ENCODE measurements at places on chromosomes 13 and 19.

GRCh38 chr13:58773280-58773859 lies 1141.8 kb downstream of the PCDH17 start:
- DNase-seq = no peak

- DNase-seq = no peak
Observed at GRCh38 chr19:43425567-43426392, 11.1 kb downstream of the TEX101 start.

- no peak for DNase-seq
Observed at GRCh38 chr13:72286421-72286820, 419.4 kb upstream of the DACH1 start.

- no peak for DNase-seq
Observed at GRCh38 chr13:98485561-98485960, 91.3 kb downstream of the STK24 start.

- no peak for DNase-seq
Observed at GRCh38 chr13:92494915-92495314, 731.7 kb upstream of the GPC6 start.

DNA sequence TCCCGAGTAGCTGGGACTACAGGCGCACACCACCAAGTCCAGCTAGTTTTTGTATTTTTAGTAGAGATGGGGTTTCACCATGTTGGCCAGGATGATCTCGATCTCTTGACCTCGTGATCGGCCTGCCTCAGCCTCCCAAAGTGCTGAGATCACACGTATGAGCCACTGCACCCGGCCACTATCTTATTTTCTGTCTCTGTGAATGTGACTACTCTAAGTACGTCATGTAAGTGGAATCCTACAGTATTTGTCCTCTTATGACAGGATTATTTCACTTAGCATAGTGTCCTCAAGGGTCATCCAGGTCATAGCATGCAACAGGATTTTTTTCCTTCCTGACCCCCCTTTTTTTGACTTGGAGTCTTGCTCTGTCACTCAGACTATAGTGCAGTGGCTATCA lies 4.8 kb upstream of the TMEM91 start:
- no peak for DNase-seq

DNA sequence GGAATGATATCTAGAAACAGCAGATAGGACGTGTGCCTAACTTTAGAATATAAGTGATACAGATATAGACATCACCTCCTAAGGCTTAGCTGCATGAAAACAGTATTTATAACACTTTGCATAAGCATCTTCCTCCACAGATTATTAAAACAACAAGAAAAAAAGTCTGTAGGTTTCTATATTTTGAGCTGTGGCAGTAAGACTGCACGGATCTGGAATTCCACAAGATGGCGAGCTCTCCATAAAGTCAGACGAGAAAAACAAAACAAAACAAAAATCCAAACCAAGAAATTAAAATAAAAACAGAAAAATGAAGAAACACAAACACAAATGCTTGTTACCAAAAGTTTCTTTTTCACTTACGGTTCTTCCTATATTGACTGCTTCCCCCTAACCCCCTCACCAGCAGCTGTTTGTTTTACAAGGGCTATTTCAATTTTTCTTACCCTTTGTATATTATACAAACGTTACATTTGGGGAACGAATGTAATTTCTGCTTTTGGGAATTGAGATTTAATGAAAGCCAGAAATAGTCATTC lies 285.8 kb downstream of the MYO16 start:
- no peak for DNase-seq

DNA sequence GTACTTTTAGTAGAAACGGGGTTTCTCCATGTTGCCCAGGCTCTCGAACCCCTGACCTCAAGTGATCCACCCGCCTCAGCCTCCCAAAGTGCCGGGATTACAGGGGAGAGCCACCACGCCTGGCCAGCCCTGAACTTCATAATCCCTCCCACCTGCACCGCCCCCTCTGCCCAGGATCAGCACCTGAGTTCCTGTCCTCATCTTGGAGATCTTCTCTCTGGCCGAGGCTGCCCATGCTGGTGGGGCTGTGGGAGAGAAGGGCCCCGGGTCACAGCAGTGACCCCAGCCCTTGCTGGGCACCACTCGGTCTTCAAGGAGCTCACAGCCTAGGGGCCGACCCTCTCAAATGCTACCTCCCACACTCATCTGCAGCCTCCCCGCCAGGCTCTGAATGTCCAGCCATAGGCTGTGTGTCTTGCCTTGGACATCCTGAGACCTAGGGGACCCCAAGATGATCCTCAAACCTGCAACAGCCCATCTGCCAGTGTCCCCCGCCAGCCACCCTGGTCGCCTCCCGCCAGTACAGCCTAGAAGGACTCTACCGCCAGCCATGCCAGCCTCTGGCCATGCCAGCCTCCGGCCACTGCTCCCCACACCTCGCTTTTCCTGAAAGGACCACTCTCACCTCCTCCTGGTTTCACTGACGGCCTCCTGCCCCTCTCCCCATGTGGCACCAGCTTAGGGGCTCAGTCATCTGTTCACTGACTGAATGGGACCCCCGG lies 1.5 kb downstream of the ATP8B3 start:
- no peak for DNase-seq

DNA sequence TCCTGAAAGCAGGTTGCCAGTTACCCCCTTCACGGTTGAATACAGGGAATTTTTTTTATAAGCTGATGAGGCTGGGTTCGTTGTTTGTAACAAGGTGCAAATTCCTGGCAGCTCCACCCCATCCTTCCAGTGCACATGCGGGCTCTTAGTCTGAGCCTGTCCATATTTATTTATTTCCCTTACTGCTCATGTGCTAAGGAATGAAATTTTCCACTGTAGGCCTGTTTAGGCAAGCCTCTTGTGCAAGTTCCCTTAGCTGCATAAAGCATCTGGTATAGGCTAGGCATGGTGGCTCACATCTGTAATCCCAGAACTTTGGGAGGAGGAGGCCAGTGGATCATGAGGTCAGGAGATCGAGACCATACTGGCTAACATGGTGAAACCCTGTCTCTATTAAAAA lies 560.9 kb upstream of the PCDH9 start:
- no peak for DNase-seq

- DNase-seq = no peak
Observed at GRCh38 chr13:36509369-36509768, 77.1 kb downstream of the CCNA1 start.

DNA sequence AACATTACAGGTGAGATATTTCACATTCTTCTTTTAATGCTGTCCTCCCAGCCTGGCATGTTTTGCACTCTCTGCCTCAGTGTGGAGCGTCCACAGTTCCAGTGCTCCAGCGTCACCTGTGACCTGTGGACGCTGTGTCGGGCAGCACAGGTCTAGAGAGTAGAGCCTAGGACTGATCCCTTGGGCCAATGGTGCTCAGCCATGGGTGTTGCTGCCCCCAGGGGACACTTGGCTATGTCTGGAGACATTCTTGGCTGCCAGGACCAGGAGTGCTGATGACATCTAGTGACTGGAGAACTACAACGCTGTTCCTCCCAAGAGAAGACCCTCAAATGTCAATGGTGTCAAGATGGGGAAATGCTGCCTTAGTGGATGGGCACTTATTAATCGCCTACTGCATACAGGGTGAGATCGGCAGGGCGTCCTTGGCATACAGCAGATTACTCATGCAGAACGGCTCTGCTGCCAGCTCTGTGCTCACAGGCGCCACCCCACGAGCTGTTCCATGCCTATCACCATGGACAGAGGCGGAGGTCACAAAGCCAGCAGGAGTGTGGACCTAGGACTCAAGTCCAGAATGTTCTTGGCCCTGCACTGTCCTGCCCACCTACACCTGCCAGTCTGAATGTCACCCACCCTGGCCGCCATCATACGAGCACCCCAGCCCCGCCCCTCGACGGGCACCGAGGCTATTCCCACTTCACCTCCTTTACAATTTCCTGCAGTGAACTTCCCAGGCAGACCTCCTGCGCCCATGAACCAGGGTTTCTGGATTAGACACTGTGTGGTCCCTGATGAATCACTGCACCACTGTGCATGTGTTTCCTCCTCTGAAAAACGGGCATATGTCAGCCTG lies 13.9 kb upstream of the MADCAM1 start:
- DNase-seq = no peak

DNA sequence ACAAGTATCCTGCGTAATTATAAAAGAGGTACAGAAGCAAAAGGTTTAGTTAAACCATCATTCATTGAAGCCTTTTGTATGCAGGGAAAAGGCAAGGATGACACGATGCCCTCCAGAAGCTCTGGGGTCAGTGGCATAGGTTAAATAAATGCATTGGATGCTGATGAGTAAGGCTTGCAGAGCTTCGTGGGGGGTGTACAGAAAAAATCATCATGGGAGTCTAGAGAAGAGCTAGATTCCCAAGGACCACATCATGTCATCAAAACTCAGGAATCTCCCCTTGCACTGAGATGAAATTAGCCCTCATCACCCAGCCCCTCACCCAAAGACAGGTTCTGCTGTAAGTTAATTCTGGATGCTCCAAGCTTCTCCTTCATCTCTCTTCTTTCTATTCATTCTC lies 8.3 kb downstream of the FPR1 start:
- DNase-seq = no peak

- DNase-seq = no peak
Observed at GRCh38 chr13:20673715-20674114, 29.8 kb upstream of the IL17D start.

DNA sequence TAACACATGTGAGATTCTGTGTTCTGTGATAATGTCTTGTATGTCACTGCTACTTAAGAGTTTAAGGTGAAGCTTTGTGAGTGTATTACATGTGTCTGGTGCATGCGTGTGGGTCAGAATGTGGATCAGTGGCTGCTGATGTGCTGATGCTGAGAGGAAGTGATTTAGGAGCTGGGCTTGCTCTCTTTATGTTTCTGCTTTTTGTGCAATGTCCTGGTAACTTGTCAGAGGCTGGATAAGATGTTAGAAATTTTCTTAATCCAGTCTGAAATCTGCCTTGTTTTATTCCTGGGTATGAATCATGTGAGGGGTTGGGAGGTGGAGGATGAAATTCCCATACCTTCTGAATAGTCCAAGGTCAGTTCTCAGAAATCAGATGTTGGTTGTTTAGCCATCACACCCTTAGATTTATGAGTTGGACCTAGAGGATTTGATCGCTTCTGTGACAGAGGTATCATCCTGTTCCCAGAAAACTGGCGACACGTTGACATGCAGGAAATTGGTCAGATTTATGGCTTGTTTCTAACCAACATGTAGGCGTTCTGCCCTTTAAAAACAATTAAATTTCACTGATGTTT lies 24.5 kb upstream of the CXCL17 start:
- no peak for DNase-seq

DNA sequence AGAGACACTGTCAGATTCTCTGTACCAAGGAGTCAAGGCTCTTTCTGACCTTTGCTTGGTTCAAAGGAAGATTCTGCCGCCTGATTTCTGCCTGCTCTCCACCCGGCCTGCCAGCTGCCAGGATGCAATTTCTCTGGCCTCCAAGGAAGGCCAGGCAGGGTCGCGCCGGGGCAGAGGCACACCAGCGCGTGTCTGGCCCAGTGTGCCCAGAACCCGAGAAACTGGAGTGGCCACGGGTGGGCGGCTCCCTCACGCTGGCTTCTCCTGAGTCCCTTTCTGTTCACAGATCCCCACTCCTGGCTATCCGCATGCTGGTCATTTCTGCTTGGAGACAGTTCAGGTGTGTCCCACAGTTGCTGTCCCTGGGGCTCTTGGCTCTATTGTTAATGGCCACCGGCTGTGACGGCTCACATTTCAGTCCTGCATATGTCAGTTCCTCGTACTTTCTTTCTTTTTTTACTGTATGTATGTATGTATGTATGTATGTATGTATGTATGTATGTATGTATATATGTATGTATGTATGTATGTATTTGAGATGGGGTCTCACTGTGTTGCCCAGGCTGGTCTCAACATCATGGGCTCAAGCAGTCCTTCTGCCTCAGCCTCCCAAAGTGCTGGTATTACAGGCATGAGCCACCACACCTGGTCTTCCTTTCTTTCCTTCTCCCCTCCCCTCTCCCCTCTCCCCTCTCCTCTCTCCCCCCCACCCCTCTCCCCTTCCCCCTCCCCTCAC lies 16.9 kb downstream of the TMPRSS9 start:
- no peak for DNase-seq

DNA sequence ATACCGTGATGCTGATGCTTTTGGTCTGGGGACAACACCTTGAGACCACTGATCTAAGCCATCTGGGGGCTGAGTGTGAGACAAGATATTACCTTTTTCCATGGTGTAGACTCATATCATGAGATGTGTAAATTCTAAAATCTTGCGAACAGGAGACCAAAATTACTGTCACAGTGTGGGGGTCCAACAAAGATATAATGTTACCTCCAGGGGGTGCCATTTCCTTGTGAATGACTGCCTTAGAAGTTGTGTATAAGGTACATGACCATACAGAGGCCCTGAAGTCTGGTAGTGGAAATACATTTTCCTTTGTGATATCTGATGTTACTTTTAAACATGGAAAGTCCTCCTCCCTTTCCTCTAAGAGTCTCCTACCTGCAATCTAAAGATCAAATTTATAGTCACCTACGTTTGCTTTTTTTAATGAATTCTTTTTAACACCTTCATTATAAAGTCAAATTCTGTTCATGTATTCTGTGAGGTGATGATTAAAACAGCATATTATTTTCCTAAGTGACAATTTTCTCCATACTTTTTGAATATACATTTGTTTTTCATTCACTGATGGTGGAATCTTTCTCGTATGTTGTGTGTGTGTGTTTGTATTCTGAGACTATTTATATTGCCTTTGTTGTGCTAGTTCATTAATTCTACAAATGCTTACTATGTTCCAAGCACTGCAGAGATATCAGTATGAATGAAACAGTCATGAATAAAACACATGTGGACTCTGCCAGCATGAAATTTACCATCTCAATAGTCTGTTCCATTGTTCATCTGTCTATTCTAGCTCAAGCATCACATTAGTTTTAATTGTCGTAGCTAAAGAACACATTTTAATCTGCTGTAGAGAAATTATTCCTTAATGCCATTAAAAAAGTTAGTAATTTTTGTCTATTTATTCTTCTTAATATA lies 113.7 kb downstream of the RFC3 start:
- no peak for DNase-seq

DNA sequence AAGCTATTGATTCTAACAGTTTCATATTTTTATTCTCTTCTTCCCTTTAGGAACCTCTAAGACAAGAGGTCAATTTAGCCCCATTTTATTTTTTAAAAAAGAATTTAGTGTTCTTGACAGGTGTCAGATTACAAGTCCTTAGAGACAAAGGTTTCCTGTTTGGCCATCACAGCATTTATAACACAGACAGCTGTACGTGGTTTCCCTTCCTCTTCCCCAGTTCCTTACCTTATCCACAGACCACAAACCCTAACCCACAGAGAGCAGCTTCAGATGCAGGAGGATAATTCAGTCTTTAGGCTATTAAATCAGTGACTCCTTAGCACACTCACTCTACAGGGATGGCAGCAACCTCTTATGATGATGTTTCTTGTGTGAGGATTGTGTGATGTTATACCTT lies 1210.1 kb downstream of the DIAPH3 start:
- no peak for DNase-seq

DNA sequence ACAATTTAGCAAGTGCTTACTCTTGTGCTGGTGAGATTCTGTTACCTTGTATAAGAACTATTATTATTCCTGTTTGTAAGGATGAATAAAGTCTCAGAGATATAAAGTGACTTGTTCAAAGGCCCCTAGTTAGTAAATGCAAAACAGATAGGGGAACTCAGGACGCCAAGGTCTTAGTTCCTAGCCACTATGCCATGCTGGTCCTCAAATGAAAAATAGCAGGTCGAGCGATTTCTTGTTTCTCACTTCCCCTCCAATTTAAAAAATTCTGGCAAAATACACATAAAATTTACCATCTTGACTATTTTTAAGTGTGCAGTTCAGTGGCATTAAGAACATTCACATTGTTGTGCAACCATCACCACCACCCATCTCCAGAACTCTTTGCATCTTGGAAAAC lies 1.1 kb downstream of the TECR start:
- no peak for DNase-seq

- no peak for DNase-seq
Observed at GRCh38 chr13:39049274-39049673, 11.0 kb downstream of the NHLRC3 start.

- DNase-seq = no peak
Observed at GRCh38 chr13:103437651-103438050, 371.4 kb upstream of the SLC10A2 start.

Measured in stimulated activated CD4-positive, alpha-beta T cell treated with anti-CD3 and anti-CD28 coated beads, Interleukin-1b, Interleukin-23, amount 100 ng/mL, for 1 hour (primary cell).